ENCODE measurements at places on chromosomes 2 and 18.

GRCh38 chr2:224284134-224284946 lies 117.6 kb downstream of the FAM124B start:
- DNase-seq, result peak; percentile 32

- DNase-seq, result peak; percentile 49
These were observed 386.9 kb downstream of the FIGN start for GRCh38 chr2:163348857-163349380.

GRCh38 chr2:204325468-204325867 lies 219.8 kb upstream of the PARD3B start:
- DNase-seq, result peak; percentile 71

- DNase-seq, result no peak
These were observed 620 bp upstream of the WDFY1 start for GRCh38 chr2:223945755-223946154.

GRCh38 chr2:25712455-25712854 lies 39.1 kb upstream of the DTNB start:
- DNase-seq, result no peak

DNA sequence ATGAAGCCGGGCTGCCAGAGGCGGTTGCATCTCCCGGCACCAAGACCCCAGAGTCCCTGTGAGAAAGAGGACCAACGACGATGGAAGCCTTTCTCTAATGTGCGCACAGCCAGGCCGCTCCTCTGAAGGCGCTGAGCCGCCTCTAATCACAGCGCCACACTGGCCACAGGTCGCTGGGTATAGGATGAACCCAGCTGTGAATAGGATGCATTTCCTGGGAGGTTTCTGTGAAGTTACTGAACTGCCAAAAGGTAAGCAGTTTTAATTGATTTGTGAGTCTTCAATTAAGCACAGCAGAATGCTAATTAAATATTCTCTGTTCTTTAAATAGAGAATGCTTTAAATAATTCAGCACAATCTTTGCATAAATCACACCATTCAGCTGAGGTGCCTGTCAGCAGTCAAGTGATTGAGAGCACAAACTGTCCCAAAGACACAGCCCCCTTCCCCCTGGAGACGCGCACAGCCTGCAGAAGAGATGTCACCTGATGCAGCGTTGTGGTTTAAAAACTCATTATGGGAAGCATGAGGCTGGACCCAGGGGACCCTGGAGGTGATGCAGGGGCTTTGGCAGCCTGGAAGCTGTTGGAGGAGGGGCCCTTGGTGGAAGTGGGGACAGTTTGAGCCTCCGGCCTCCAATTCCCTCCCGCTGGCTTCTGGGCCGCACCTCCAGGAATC lies 98.1 kb downstream of the RTP5 start:
- no peak for DNase-seq

GRCh38 chr2:60313470-60314172 lies 239.8 kb downstream of the BCL11A start:
- no peak for DNase-seq

DNA sequence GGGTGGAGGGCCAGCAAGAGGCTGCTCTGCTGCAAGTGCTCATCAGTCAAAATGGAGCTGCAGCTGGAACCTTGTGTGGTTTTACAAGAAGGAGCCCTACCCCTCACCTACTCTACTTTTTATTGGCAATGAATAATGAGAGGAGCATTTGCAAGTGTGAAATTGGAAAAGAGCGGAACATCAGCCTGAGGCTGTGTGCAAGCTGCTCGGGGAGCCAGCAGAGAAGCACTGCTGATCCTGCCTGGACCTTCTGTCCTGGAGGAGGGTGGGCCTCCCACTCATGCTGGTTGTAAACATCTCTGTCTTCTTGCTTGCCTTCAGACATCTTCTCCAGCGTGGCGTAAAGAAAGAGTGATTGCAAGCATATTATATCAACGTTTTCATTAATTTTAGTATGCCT lies 256.2 kb downstream of the DLGAP1 start:
- no peak for DNase-seq

DNA sequence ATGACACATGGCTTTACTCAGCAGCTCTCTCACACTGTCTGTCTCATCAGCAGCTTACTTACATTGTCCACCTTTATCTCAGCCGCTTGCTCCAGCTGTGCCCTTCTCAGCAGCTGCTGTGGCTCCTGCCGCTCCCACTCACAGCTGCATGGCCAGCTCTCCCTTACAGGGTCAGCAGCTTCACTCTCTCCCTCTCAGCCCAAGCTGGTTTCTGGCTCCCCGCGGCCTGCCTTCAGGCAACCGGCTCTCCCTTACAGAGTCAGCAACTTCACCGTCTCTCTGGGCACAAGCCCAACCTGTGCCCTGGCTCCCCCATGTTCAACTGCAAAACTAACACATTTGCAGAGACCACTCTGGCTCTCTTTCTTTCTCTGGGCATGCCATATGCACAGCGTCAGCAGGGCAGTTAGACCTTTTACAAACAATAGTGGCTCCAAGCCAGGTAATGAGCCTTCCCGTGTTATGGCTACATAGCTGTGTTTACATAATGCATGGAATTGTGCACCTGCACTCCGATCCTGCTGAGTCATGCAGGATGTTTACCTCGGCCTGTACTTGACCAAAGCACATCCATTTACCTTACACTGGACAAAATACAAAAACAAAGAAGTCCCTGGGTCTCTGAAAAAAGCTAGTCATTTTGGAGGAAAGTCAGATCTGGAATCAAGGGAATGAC lies 167.3 kb downstream of the DOK6 start:
- no peak for DNase-seq
